Fibroblast of skin of left quadriceps (primary cell): ENCODE measurements at places on chromosomes 2 and 18.

DNA sequence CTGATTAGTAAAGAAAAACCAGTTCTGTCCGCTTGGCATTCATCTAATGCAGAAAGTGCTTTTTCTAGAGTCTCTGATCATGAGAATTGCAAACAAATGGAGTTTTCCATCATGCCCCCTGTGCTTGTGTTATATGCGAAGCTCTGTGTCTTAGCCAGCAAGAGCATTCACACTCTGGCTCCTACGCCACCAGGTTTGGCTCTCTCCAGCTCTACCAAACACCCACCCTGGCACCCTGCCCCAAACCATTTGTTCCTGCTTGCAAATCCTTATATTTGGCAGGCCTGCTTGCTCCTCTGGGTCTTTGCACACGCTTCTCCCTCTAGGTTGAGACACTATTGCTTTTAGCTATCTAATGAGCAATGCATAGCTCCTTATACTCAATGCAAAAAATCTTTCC is 204.1 kb upstream of the CYRIA start:
- no peak for DNase-seq

- DNase-seq = no peak
Observed at GRCh38 chr18:65753520-65753919, 2.7 kb downstream of the CDH7 start.

DNA sequence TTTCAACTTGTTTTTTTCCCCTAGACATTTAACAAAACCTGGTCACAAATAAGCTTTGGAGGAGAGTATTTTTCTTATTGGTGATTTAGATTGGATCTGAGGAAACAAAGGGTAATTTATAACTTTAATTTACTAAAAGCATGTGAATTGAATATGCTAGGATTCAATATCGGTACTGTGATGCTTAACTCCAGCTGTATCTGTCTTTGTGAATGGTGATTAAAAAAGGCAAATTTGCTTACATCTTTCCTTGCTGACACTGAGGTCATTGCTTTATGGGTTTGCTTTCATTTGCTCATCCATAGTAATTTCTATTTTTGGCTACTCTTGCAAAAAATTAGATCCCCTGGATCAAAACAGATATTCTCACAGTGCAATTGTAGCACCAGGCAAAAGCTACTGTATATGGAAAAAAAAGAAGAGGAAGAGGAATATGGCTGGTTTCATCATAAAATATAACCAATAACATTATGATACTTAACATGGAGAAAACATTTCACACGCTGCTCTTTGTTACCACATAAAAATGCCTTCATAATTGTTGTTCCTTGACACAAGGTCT is 832.0 kb upstream of the ZEB2 start:
- no peak for DNase-seq

GRCh38 chr2:217959723-217960122 is 43.1 kb downstream of the TNS1 start:
- no peak for DNase-seq

GRCh38 chr2:182522405-182522896 is 95.6 kb upstream of the PDE1A start:
- DNase-seq = no peak

GRCh38 chr2:9103663-9104277 is 100.3 kb upstream of the MBOAT2 start:
- no peak for DNase-seq

- DNase-seq = no peak
Observed at GRCh38 chr2:26692279-26692896, at the start of gene KCNK3. KCNK3 (plus strand) TSS chr2:26692722; CDS start chr2:26692876, 154 bp downstream.

- DNase-seq = no peak
Observed at GRCh38 chr2:231124838-231125568, at the start of gene HTR2B. HTR2B (minus strand) TSS chr2:231125042; CDS start chr2:231123764, 1,278 bp downstream.

DNA sequence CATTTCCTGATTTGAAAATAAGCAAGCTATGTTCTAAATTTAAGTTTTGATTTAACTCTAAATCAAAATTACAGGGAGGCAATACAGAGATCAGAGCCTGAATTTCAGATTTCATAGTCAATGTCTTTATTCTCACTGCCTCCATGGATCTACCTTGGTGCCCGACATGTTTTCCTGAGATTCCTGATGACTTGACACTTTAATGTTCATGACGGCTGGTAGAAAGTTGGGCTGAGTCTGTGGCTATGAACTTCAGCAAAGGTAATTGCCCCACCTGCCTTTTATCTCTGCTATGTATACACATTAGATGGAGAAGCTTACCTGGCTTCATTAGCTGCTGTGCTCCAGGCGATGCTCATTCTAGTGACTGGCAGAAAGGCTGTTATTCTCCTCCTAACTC is 1390.5 kb upstream of the CELF4 start:
- no peak for DNase-seq

DNA sequence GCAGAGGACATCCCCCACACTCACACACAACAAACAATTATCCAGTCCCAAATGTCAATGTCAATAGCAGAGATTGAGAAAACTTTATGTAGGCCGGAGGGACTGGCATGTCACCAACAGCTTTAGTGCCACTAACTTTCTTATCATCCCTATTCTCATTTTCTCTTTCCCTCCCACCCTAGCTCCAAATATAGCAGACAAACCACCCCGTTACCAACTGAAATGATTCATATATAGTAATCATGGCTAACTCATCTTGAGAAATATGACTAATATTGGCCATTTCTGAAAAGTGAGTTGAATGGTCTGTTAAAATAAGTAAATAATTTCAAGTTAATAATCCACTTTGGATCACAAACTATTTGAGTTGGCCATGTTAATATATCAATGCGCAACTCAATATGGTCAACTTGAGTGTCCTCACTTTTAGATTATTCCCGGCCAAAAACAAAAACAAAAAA is 242.1 kb upstream of the RND3 start:
- no peak for DNase-seq

DNA sequence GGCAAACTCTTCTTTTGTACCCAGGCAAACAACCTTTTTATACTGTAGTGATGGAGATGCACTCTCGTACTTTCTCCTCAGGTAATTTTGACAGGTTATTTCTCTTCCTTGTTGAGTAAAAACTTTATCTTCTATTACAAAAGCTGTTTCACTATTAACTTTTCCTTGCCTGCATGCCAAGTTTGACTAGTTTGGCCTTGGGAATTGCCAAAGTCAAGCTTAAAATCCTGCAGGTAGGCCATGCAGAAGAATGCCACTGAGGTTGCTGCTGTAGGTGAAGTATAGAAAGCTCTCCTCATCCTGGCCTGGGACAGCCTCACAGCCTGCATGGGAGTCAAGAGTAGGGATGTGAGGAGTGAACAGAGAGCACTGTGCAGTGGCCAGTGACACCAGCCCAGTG is 1293.5 kb upstream of the CHAC2 start:
- DNase-seq = no peak

GRCh38 chr2:28437149-28437835 is 44.6 kb downstream of the FOSL2 start:
- DNase-seq = no peak

DNA sequence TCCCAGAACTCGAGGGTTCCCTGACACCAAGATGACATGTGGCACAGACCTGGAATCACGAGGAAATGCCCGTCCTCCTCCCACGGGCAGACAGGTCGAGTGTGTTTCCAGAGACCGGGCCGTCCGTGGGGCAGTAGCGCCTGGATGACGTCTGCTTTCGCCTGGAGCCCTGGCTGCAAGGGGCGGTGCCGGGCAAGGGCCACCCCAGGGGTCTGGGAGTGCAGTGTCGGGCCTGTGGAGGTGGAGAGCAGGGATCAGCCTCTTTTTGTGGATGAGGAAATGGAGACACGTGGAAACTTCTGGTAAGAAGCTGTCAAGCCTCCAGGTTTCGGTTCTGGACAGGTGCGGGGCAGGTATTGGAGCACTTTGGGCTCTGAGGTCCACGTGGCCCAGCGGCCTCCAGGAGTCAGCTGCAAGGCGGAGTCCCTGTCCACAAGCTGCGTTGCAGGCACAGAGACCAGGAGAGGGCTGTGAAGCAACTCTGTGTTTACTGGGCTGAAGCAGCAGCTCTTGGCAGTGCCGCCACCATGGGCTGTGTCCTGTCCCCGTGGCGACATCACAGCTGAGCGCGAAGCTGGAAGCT is 25.6 kb downstream of the NFATC1 start:
- DNase-seq = no peak

- no peak for DNase-seq
Observed at GRCh38 chr2:184830531-184830930, 232.2 kb downstream of the ZNF804A start.

DNA sequence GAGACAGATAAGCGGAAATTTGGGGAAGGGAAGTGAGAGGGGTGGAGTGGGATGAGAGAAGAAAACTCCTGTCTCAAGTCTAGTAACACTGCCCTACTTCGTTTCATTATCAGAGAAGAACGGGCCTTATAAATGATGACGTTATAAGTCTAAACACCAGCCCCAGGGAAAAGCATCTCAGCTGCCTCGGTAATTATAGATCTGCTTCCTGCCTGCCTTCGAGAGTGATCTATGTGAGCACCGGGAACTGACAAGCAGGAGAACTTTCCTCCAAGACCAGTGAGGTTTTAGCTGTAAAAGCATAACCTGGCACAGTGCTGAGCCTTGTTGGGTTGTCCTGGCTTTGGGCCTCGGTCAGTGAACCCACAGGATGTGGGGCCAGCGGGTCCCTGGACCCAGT is 227.9 kb upstream of the SIX2 start:
- no peak for DNase-seq

DNA sequence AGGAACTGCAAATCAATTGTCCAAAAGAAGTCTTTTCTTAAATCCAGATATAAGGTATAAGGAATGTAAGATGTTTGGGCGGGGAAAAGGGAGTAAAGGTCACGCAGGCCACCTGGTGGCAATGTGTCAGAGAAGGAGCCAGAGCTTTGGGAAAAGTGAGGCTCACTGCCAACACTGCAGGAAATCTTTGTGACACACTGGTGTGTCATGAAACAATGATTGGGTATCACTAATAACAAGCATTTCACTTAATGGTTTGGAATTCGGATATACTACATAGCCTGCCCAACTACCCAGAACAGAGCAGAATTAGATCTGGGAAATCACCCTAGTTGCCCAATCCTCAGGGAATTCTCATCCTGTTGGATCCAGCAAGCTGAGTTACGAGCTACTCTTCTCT is 61.0 kb downstream of the RBMS1 start:
- DNase-seq = no peak

DNA sequence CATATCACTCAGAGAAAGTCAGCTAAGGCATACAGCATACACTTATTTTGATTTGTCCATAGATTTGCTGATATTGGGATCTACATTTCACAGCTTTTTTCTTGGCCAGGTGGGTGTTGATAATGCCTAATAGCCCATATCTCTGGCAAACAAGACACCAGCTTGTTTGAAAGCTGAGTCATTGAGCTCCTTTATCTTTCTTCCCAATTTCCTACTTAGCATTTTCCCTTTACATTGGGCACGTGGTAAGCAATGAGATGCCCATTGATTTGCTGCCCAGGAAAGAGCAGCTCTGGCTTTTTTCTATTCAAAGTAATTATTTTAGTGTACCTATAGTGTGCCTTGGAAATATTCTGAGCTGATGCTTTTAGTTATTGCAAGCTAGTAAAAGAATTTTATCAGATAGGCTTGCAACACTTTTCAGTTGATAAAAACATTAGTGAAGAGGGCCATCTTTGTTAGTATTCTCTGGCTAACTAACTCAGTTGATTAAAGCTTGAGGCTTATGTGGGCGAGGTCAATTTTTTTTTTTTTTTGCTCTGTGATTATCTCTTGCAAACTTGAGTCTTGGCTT is 79.6 kb downstream of the OSBPL6 start:
- DNase-seq = no peak

DNA sequence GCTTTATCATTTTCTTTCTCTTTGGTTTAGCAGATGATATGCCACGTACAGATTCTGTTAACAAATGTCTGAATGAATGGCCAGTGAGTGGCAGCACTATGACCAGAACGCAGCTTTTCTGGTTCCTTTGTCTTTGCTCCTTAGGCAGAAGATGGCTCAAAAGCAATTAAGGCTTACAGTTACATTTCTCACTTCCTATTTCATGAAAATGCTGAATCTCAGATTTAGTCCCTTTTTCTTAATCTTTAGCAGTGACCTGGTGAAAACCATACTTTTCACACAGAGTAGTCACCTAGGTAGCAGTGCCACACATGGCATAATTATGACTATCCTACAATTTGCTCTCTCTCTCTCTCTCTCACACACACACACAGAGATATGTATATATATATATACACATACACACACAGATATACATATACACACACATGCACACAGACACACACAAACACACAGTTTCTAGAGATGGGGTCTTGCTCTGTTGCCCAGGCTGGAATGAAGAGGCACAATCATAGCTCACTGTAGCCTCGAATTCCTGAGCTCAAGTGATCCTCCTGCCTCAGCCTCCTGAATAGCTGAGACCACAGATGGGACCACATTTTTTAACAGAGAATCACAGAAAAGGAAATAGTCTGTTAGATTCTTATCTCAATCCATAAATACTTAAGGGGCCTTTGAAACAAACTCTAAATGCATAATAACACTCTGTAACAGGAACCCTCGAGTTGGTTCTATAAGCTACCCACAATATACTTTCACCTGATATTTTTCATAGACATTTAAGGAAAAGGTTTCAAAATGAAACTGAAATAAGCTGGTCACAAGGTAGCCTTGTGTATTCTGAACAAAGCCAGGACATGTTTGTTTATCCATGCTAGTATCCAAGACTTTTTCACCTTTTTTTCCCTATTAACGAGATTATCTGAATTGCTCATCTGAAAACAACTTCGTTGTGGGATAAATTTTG is 11.6 kb downstream of the PDE6D start:
- DNase-seq = no peak

- DNase-seq = no peak
Observed at GRCh38 chr2:168740360-168740759, 62.1 kb upstream of the NOSTRIN start.

DNA sequence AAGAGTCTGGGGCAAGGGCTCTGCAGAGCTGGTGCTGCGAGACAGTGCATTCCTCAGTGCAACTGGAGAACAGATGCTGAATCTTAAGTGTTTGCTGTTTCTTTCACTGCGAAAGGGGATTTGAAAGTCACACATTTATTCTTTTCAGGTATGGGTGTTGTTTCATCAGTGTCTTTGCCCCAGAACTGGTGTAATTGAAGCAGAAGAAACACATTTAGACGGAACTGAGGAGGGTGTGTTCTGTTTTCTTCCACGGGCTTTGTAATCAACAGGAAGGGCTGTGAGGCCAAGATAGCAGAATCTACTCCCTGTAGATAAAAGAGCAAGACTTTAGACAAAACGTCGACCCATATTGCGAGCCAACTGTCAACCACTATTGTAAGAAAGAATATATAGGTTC is 151.9 kb downstream of the EPHA4 start:
- DNase-seq = no peak

- no peak for DNase-seq
Observed at GRCh38 chr2:47346638-47347037, 56.3 kb upstream of the MSH2 start.

GRCh38 chr2:142602418-142602989 is 275.0 kb upstream of the KYNU start:
- DNase-seq = no peak

DNA sequence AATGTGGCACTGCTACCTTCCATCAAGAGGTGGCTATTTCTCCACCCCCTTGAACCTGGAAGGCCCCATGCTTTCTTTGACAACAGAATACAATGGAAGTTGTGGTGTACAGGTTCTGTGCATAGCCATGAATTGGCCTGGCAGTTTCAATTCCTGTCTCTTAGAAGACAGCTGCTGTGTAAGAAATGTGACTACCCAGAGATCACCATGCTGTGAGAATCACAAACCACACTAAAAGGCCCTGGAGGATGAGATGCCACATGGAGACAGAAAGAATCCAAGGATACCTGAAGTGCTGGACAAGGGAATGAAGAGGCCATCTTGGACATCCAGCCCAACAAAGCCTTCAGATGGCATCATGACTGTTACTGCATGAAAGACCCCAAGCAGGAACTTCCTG is 47.7 kb upstream of the EHBP1 start:
- no peak for DNase-seq

GRCh38 chr2:236261452-236261851 is 2.8 kb downstream of the ASB18 start:
- no peak for DNase-seq
